CD4-positive, alpha-beta T cell treated with Interleukin-17A for 4 hours (primary cell): ENCODE measurements at places on chromosomes 12 and 14.

DNA sequence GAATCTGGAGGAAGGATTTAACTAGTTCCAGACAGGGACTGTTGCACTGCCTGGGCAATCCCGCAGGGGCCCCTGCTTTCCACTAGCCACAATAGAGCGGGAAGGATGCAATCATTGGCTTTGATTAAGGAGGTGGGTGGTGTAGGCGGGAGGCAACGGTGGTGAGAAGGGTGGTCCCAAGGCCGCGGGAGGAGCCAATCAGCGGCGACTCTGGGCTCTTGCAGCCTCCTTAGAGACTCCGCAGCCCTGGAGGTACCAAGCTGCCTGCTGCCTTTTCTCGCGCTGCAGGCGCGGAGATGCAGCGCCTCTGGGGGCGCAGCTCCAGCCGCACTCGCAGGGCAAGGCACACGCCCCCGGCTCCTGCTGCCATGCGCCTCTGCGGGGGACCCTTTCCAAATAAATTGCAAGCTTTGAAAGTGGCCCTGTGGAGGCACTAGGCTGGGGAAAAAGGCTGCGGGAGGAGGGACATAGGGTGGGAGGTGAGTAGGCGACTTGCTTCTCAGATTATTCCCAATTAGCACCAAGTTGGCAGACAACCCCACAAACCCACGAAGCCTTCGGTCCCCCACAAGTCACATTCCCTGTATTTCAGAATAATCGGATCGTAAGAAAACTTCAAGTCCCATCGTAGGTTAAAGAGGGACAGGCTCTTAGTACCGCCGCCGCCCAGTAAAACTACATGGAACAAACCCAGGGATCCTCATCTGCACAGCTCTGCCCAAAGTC is 858 bp upstream of the KCNA1 start:
- no peak for DNase-seq

- no peak for DNase-seq
Measured at GRCh38 chr14:79093531-79093930, 923.4 kb downstream of the NRXN3 start.

DNA sequence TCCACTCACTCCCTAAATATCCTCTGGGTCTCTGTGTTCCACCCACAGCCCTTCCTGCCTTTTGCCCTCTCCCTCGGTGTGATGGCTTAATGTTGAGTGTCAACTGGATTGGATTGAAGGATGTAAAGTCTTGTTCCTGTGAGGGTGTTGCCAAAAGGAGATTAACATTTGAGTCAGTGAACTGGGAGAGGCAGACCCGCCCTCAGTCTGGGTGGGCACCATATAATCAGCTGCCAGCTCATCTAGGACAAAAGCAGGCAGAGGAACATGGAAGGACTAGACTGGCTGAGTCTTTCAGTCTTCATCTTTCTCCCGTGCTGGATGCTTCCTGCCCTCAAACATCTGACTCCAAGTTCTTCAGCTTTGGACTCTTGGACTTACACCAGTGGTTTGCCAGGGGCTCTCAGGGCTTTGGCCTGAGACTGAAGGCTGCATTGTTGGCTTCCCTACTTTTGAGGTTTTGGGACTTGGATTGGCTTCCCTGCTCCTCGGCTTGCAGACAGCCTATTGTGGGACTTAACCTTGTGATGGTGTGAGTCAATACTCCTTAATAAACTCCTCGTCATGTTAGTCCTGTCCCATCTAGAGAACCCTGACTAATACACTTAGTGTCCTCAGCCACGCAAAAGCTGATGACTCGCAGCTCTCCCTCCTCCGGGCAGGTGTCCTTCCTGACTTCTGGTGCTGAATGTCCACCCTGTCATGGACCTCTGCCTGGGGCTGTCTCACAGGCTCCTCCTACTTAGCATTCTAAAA is 5.9 kb downstream of the DGLUCY start:
- DNase-seq: no peak

DNA sequence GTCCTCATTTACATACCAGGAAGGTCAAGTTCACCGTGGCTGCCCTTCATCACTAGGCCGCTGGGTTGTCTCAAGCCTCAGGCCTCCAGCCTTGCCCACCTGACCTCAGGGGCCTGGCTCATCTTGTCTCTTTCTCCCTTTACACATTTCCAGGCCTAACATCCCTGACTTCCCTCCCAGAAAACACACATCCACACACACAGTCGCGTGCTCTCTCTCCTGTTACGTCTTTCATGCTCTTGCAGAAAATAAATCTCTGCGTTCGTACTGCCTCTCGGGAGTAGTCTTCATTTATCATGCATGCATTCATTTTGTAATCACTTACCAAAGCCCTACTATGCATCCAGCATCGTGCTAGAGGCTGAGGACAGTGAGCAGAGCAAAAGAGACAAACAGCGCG is 220.0 kb upstream of the PWP1 start:
- no peak for DNase-seq

GRCh38 chr12:10341892-10342509 is 34.3 kb downstream of the KLRD1 start:
- no peak for DNase-seq

GRCh38 chr12:70806827-70807226 is 113.7 kb downstream of the PTPRR start:
- DNase-seq: no peak

GRCh38 chr12:62693376-62694050 is 226.9 kb downstream of the MON2 start:
- DNase-seq: no peak

DNA sequence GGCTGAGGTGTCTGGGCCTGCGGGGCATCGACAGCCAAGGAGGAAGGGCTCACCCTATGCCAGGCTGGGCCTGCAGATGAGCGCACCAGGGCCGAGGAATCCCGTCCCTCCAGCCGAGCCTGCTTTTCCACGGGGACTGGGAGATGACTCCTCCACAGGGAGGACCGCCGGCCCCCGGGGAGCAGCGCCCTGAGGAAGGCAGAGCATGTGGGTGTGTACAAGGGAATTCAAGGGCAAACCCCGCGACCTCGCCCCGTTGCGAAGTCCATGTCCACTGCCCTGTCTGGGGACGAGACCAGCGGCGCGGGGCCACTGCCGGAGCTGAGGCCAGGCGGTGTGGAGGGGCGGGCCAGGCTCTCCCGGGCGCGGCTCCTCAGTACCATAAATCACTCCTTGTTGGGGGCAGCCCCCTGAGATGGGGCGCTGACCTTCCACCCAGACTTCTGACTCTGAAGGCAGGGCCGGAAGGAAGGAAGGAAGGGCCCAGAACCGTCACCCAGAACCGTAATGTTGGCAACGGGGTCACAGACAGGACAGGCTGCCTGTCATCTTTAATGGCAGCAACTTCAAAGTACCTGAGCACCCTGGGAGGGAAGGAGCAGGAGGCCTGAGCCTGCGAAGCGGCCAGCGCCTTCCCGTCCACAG is 52.5 kb downstream of the RNF34 start:
- DNase-seq: no peak

DNA sequence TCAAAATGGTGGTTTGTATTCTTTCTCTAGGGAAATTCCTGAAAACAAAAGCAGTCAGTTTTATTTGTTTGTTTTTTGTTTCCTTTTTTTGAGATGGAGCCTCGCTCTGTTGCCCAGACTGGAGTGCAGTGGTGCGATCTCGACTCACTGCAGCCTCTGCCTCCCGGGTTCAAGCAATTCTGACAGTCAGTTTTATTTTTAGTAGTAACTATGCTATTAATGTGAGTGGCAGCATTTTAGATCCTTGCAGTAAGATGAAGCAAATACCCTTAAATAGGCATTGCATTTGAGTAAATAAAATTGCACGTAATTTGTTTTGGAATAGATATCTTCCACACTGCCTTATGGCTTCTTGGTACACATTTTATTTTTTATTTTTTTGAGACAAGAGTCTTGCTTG is 23.6 kb downstream of the YY1 start:
- DNase-seq: no peak

DNA sequence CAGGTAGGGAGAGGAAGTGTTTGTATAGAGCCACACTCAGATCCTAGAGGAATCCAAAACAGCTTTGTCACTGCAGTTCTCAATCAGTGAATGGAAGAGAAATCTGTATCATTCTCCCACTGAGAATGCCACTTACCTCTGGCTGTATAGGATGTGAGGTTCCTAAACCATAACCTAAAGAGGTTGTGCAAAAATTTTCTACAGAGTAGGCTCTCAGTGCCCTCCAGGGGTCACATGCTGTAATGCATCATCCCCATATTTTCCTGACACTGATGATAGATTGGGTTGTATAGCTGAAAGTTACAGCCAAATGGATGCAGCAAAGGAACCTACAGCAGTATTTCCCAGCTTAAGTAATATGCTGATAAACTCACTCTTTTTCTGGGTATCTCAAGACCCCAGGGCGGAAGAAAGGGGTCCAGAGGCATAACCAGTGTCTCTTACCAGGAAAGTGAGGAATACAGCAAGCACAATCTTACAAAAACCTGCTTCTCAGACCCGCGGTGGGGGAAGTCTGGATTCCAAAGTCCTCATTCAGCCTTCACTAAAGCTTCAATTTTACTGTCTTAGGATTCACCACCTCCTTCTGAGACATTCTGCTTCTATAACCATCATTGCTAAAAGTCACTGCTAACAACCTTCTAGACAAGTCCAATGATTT is 3.8 kb downstream of the BCDIN3D start:
- DNase-seq: peak; percentile 51

DNA sequence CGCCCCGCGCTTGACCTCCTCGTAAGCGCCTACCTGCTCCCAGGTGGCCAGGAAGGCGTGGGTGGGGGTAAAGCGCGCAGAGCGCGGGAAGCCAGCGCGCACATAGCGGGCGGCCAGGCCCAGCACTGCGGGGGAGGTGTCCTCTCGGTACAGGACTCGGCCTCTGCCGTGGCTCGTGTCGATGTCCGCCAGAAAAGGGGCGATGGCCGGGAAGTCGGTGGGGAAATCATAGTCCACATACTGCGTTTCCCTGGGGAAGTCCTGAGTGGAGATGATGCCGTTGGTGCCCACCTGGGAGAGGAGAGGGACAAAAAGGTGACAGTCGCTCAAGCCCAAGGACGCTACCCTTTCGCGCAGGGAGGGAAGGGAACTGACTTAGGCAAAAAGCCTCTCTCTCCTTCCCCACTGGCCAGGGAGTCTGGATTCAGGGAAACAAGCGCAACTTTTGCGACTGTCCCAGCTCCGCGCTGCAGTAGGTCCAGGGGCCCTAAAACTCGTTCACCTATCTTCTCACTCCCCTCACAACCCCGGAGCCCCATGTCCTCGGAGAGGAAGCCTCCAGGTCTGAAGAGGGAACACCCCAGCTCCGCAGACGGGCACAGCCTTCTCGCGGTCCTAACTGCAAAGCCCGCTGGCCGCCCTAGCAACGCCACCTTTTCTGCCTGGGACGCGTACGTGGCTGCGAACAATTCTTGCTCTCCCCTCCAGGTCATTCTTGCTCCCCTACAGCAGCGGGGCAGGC is 815 bp downstream of the NID2 start:
- DNase-seq: no peak

- no peak for DNase-seq
Measured at GRCh38 chr12:51850965-51851299, 2.4 kb upstream of the FIGNL2 start.

DNA sequence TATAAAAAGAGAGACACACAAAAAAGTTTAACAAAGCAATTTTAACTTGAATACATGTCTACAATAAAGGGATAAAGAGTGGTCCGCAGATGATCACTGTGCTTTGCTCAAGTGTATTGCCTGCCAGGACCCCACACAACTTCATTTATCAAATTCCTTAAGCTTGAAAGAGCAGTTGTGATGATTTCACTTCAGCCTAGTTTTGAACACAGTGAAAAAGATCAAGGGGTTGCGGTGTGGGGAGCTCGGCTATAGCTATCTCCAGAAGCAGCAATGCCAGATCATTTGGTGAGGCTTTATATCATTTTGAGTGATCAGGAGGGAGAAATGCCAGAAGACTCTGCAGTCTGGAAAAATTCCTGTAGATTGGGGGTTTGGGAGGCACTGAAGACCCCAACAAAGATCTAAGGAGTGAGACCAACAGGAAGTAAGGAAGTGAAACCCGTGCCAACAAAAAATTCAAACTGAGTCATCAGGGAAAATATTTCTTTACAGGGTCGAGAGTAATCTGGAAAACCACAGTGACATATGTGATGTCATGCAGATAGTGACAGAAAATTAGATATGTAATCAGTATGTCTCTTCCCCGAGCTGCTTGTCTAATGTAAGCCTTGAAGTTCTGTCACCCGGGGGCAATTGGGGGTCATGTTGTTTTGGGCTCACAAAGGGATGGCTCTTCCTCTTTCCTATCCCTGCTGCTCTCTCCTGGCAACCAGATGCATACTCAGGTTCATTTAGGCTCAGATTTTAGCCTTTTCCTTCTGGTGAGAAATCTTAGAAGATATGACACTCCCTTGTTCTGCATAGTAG is 221.8 kb downstream of the MSRB3 start:
- no peak for DNase-seq

DNA sequence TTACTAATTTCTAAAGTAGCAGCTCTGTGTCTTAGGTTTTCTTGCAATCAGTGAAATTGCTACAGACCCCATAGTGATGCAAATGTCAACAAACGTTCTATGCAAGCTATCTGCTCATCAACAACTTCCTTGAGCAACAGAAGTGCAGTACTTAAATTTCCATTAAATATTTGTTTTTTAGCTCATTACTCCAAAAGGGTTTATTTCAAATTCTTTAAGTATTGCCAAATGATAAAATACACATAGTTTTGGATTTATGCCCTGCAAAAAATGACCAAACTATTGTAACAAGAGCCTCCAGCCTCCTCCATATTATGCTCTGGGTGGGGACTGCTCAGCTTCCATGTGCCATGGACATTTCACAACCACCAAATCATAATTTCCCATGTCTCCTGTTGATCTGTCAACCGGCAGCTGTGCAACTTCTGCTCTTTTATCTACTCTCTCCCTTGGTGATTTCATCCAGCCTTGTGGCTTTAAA is 4.4 kb downstream of the BDKRB1 start:
- DNase-seq: no peak

GRCh38 chr12:14367040-14367661 is 1.7 kb downstream of the ATF7IP start:
- no peak for DNase-seq

GRCh38 chr12:1913377-1914113 is 4.9 kb downstream of the CACNA2D4 start:
- no peak for DNase-seq

- DNase-seq: no peak
Measured at GRCh38 chr14:72545411-72546311, 348.2 kb downstream of the DPF3 start.

DNA sequence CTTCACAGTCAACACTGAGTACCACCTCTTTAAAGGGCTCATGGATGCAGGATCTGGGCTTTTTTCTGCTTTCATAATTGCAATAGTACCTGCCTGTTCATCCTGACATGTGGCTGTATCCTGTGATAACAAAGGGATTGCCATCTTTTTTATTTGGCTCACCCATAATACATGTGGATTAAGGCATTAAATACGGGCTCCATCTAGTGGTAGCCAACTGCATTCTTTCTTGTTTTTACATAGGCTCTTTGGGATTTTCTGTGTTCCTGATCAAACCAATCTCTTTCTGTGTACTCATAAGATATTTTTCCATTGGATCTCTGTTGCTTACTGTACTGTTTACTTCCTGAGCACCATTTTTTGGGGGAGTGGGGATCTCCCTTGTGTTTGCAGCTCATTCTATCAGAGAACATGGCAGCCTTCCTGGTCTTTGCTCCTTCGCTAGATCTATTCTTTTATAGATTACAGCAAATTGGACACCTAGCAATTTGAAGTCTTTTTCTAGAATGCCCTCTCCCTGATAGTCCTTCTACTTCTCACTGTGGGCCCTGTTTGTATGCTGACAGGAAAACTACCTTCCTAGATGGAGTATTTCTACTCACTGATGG is 723.4 kb upstream of the MDGA2 start:
- no peak for DNase-seq
